Renal cortex interstitium (tissue), 15 donors: ENCODE measurements at places on chromosomes 12 and 14.

GRCh38 chr12:124928912-124929530 lies 14.6 kb upstream of the UBC start:
- no peak for DNase-seq

- DNase-seq = no peak
These were observed 99.2 kb downstream of the SCARB1 start for GRCh38 chr12:124764451-124764850.

- DNase-seq = no peak
These were observed 992 bp downstream of the DNAH10 start for GRCh38 chr12:123763093-123763492.

GRCh38 chr14:39492267-39492666 lies 60.0 kb upstream of the FBXO33 start:
- DNase-seq = no peak

DNA sequence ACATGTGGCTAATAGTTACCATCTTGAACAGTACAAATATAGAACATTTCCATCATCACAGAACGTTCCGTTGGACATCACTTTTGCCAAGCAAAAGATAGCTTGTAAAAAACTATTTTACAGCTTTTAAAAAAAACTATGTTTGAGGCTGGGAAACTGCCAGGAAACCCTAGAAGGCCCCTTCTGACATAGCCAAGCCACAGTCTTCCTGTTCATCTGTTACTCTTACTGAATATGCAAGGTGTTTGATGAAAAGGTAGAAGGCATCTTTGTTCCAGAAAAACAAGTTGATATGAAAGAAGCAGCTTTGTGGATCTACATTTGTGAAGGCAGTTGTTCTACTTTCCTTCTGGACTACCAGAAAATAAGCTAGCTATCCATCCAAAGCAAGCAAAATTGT lies 23.6 kb upstream of the WNK1 start:
- DNase-seq = no peak

DNA sequence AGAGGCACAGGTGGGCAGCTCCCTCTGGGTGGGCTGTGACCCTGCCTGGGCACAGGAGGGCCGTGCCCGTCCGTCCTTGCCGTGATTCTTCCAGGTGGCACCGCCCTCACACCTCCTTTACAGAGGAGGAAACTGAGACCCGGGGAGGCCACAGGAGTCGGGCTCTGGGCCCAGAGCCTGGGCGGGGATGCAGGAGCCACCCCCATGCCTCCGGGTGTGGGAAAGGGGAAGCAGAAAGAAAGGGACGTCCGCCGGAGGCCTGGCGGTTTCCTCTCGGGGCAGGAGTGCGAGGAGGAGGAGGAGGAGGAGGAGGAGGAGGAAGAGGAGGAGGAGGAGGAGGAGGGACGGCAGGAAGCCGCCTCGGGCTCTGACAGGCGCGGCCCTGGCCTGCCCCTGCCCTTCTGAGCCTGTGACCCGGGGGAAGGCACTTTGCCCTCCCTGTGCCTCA lies 23.0 kb downstream of the SH2B3 start:
- no peak for DNase-seq

DNA sequence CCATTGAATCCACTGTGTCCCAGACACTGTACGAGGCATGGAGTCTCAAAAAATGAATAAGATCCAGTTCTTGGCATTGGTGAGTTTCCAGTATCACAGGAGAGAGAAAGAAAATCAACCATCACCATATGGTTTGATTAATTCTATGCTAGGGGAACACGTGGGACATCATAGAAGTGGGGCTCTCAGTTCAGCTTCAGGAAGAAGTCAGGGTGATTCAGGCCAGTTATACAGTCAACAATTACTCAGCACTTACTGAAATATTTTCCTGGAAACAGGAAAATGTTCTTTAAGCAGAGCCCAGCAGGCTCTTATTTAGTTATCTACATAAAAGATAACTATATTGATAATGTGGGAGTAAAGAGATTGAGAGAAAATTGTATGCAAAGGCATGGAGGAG lies 407.2 kb downstream of the NOVA1 start:
- no peak for DNase-seq

DNA sequence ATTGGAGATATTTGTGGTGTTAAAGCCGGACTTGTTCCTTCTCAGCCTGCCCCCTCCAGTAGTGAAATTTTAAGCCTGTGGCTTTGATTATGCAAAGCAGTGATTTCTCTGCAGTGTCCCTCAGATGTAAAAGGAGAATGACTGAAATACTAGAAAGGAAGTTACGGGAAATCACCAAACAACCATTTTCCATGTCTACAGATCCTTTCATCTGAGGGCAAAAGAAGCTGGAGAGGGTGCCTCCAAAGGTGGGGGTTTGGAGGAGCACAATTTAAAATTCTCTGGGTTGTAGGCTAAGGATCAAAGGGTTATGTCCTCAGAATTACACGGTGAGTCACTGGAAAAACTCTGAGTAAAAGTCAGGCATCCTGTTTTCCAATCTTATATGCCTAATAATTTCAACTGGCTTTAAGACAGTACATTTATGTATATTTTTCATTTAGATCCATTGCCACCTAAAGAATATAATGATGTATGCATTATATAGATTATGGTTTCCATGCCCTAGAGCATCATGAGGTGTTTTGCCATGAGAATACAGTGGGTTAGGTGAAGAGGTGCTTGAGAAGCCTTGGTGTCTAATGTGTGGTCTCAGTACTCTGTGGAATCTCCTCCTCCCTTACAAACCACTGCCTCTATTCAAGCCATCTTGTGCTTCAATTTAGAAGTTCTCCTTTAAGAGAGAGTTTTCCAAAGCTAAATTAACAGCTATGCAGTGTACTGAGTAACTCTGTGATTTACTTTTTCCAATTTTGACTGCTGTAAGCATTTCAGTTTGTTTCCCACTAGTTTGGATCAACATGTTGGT lies 362.1 kb downstream of the RAD51B start:
- no peak for DNase-seq

DNA sequence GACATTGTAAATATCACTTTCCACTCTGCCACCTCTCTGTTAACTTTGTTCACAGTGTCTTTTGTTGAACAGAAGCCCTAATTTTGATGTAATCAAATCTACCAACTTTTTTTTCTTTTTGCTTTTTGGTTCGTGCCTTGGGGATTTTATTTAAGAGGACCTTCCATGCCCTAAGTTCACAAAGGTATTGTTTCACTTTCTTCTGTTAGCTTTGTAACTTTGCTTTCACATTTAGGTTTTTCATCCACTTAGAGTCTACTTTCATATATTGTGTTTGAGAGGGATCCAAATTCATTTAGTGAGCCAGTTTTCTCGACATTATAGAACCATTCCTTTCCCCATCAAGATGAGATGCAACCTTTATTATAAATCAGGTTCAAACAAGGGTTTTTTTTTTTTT lies 275.7 kb upstream of the CRY1 start:
- no peak for DNase-seq

- DNase-seq = no peak
These were observed 397.5 kb upstream of the GARIN6 start for GRCh38 chr12:99250091-99250490.

GRCh38 chr14:23863836-23864235 lies 89.7 kb upstream of the DHRS4 start:
- no peak for DNase-seq

GRCh38 chr12:3624273-3624672 lies 128.6 kb downstream of the CRACR2A start:
- no peak for DNase-seq

- no peak for DNase-seq
These were observed 70.2 kb upstream of the NCOR2 start for GRCh38 chr12:124637581-124637981.

DNA sequence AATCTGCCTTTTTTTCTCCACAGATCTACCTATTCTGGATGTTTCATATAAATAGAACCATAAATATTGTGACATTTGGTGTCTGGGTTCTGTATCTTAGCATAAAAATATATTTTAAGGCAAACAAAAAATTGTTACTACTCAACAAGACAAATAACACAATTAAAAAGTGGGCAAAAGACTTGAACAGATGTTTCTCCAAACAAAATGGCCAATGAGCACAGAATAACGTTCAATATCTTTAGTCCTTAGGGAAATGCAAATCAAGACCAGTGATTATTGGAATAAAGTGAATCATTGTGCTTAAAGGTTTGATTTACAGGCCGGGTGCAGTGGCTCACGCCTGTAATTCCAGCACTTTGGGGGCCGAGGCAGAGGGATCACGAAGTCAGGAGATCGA lies 1331.3 kb downstream of the AACS start:
- no peak for DNase-seq

GRCh38 chr12:81263072-81263471 lies 185.2 kb downstream of the ACSS3 start:
- DNase-seq = no peak

DNA sequence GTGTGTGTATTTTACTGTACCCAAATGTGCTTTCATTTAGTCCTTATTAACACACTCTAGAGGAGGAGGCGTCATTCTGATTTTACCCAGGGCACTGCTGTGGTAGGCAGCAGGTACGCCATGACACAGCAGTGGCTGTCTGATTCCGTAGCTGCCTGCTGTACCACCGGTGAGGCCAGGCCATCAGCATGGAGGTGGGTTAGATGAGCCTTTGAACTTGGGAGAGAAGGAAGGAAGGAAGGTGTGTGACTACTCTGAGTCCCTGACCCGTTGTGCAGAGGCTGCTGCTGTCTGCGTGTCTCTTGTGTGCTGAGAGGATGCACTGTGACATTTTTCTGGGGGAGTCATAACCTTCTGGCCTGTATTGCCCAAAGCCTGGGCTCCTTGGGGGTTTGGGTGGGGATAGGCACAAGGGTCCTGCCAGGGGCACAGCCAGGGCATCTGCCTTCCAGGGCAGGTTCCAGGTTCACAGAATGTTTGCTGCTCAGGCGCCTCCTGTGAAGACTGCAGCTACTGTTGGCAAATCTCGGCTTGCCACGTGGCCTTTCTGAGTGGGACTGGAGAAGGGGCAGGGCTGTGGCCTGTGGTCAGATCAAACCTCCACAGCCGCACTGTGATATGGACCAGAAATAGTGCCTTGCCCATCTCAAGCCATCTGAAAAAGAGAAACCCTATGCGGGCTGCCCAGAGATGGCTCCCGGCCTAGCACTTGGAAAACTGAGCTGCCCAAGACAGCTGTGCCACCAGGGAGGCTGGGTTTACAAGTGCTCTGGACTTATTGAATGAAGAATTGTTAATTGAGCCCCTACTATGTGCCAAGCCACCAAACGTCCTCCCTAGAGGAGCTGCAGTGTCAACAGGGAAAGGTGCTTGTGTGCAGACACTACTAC lies 47.1 kb downstream of the MLXIP start:
- no peak for DNase-seq

DNA sequence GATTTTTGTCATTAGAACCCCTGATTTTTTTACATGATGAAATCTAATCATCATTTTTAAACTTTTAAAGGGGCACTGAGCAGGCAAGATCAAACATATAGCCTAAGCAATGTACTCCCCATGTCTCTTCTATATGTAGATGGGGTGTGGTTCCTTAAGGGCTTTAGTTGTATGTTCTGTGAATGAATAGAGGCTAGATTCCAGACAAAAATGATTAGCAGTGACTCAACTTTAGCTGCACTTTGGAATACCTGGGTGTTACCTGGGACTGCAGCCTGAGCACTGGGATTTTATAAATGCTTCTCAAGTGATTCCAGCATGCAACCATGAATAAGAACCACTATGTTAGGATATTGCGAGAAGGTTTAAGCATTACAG lies 256.7 kb upstream of the PLEKHG7 start:
- DNase-seq = no peak

GRCh38 chr14:48616931-48617330 lies 941.5 kb upstream of the MDGA2 start:
- no peak for DNase-seq

- peak; percentile 54 for DNase-seq
These were observed 5.3 kb downstream of the BHLHE41 start for GRCh38 chr12:26119391-26119989.

- DNase-seq = no peak
These were observed 3.8 kb downstream of the PTPN11 start for GRCh38 chr12:112422531-112422930.

DNA sequence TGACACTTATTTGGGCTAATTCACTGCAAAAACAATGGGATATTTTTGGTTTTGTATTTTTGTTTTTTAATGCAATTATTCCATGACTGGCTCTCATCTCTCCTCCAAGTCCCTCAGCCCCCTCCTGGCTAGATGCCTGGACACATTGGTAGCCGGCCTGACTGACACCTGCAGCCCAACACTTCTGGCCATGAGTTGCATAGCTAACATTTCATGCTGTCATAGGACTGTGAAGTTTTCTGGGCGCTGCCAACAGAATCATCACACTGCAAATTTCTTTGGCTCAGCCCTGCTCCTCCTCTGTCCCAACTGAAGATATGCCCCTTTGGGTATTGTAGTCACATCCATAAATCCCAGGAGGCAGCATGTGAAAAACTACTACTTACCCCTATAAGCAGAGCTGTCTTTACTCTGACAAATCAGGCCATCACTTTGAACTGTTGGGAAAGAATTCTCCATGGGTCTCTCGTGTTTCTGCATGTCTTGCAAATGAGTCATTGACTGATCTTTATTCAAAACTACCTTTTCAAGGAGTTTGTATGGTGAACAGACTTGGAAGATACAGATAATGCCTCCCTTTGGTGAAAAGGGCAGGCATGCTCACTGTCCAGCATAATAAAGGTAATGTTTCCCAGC lies 126.7 kb upstream of the LGR5 start:
- no peak for DNase-seq

DNA sequence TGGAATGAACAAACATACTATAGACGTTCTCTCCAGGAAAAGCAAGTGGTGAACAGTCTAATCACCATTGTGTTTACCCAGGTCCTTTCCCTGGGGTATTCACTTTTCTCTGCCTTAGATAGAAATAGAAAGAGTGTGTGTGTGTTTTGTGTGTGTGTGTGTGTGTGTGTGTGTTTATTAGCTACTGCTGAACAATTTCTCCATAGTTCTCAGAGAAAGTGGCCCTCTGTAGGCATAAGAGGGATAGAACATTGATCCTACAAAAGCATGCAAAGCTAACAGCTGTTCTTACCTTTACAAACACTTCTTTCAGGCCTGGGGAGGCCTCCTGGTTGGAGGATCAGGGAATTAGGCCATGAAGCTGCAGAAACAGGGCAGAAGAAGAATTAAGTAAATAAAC lies 665.7 kb upstream of the TBX3 start:
- DNase-seq = no peak

DNA sequence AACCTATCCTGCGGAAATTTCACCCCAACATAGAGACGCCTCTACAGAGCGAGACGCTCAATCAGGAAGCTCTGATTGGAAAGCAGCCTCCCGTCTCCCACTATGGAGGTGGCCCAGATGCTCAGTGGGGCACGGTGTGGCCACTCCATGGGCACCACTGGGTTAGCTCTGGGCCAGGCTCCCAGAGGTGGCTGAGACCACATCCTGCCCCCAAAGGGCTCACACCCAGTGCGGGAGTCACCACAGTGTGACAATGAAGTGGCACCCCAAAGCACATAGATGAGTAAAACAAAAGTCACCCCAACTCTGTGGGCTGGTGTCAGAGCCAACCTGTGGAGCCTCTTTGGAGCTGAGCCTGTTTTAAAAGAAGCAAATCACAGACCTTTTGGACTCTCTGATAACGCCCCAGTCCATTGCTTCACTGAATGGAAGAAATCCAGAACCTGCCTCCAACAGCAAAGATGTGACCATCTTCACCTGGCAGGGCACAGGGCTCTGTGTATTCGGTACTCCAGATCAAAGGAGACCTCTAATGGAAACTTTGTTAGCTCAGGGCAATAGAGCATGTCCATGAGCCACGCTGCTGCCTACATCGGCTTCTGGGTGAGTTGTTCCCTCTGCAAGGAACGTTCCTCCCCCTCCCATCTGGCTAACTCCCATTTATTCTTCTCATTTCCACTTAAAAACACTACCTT lies 19.6 kb downstream of the CLMN start:
- DNase-seq = no peak

GRCh38 chr12:63668028-63668799 lies at the start of gene DPY19L2:
Gene DPY19L2, minus strand, starts transcription at chr12:63668493. Its CDS starts 100 bp downstream, at chr12:63668393.
- peak; percentile 74 for DNase-seq

- DNase-seq = no peak
These were observed 11.5 kb downstream of the FLVCR2 start for GRCh38 chr14:75589931-75590330.
